Spinal cord (tissue), 10 donors: ENCODE measurements at places on chromosomes 4 and X. TPM values are rescaled to one million over a fixed set of nuclear protein-coding genes. Genes with fewer than 3 reads are reported as not detected.

GRCh38 chr4:119039160-119039559, 96.5 kb upstream of the MYOZ2 start:
- no peaks in the 10 kb centered on the region for H3K36me3 ChIP-seq
- no peaks in the 10 kb centered on the region for H3K4me1 ChIP-seq
- no peak overlapping the region for H3K27ac ChIP-seq
- no peak overlapping the region for H3K4me3 ChIP-seq
- no peaks in the 10 kb centered on the region for H3K27me3 ChIP-seq
- DNase-seq = no peak

- H3K27ac ChIP-seq = no peak overlapping the region
- H3K4me1 ChIP-seq = no peaks in the 10 kb centered on the region
- no peaks in the 10 kb centered on the region for H3K36me3 ChIP-seq
- H3K27me3 ChIP-seq = no peaks in the 10 kb centered on the region
- DNase-seq = no peak
These were observed 674.8 kb downstream of the RAPGEF2 start for GRCh38 chr4:159777689-159778088.

DNA sequence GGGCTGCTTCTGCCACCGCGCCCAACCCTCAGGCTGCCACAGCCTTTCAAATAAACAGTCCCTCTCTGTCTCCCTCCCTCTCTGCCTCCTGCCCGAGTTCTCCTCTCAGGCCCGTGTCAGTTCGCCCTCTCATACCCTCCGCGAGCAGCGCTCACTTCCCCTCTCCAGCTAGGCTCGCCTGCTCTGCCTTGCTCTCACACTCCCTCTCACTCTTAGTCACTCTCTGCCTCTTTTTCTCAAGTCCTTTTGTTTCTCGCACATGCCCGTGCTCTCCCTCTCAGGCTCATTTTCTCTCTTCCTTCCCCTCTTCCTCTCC, 3.2 kb downstream of the EFNB1 start:
- H3K27me3 ChIP-seq = peaks cover 5% of the 10 kb centered on the region
- H3K4me1 ChIP-seq = peaks cover 46% of the 10 kb centered on the region
- peak overlapping the region; percentile 74 for H3K4me3 ChIP-seq
- H3K27ac ChIP-seq = peak overlapping the region; percentile 43
- DNase-seq = no peak
- H3K36me3 ChIP-seq = no peaks in the 10 kb centered on the region

DNA sequence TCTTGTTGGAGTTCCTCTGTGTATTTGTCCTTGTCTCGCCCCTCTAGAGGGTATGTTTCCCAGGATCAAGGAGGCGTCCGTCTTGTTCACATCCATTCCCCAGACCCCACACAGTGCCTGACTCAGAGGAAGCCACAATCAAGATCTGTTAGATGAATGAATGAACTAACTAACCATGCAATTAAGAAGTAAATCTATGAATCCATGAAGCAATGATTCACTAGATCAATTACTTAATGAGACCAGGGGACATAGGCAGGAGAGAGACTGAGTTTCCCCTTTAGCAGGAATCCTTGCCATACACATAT, 11.9 kb downstream of the BLOC1S4 start:
- no peaks in the 10 kb centered on the region for H3K36me3 ChIP-seq
- no peak overlapping the region for H3K27ac ChIP-seq
- no peaks in the 10 kb centered on the region for H3K27me3 ChIP-seq

DNA sequence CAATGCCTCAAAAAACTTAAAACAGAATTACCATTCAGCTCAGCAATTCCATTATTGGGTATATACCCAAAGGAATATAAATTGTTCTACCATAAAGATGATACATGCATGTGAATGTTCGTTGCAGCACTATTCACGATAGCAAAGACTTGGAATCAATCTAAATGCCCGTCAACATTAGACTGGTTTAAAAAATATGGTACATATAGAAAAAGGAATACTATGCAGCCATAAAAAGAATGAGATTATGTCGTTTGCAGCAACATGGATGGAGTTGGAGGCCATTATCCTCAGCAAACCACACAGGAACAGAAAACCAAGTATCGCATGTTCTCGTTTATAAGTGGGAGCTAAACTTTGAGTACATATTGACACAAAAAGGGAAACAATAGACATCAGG, 10.9 kb upstream of the SYNPO2 start:
- H3K27ac ChIP-seq = no peak overlapping the region
- DNase-seq = no peak
- H3K4me1 ChIP-seq = no peaks in the 10 kb centered on the region
- no peaks in the 10 kb centered on the region for H3K27me3 ChIP-seq

LINC00632 gene
- total RNA-seq = 60.2 TPM

HTRA3 gene
- total RNA-seq = 23.4 TPM

DNA sequence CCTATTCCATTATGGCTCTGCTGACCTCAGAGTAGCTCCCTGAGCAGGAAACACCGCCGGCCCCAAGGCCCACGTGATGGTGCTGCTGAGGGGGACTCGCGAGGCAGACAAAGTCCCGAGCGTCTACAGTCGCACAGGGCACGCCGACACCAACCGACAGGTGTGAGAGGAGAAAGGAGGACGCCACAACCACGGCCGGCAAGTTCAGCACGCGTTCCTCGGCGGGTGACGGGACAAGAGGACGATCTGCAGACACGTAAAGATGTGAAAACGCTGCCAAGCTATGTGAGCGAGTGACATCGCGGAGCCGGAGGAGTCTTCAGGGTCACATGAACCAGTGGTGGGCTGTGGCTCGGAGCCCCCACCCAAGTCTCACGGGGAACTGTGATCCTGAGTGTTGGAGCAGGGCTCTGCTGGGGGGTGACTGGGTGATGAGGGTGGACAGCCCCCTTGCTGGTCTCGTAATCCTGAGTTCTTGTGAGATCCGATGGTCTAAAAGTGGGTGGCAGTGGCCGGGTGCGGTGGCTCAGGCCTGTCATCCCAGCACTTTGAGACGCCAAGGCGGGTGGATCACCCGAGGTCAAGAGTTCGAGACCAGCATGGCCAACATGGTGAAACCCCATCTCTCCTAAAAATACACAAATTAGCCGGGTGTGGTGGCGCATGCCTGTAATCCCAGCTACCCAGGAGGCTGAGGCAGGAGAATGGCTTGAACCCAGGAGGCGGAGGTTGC, 34.0 kb downstream of the PPP2R3B start:
- peaks cover 53% of the 10 kb centered on the region for H3K36me3 ChIP-seq
- no peaks in the 10 kb centered on the region for H3K27me3 ChIP-seq
- peaks cover 26% of the 10 kb centered on the region for H3K4me1 ChIP-seq
- H3K4me3 ChIP-seq = no peak overlapping the region
- H3K27ac ChIP-seq = no peak overlapping the region
- DNase-seq = no peak

EVC2 gene
- total RNA-seq = 6.6 TPM

STPG2 gene
- 0.94 TPM for total RNA-seq

SPACA5 gene
- total RNA-seq = not detected

- DNase-seq = no peak
- no peak overlapping the region for H3K4me3 ChIP-seq
- H3K27me3 ChIP-seq = no peaks in the 10 kb centered on the region
- no peaks in the 10 kb centered on the region for H3K4me1 ChIP-seq
- H3K36me3 ChIP-seq = no peaks in the 10 kb centered on the region
- no peak overlapping the region for H3K27ac ChIP-seq
These were observed 38.8 kb downstream of the MGARP start for GRCh38 chr4:139241086-139241783.
